ENCODE measurements at places on chromosomes 13 and 19.
A peak's percentile ranks its signal among the peaks of the same experiment; 100 is the strongest.

GRCh38 chr13:76971851-76972829, 19.7 kb upstream of the CLN5 start:
- DNase-seq: no peak

- peak; percentile 72 for DNase-seq
These were observed 2.3 kb downstream of the SLC5A5 start for GRCh38 chr19:17873786-17874757.

DNA sequence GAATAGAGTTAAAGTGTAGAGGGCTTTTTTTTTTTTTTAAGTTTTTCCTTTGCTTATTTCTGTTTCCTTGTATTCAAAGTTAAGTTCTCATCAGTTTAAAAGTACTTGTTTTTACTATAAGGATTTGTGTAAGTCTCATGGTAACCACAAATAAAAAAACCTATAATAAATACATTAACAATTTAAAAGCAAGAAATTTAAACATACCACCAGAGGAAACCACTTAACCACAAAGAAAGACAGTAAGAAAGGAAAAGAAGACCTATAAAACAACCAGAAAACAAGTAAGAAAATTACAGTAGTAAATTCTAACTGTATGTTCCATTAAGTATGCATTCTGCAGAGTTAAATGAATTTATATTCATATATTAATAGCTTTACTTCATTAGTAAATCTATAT, 999.1 kb upstream of the ATXN8OS start:
- DNase-seq: no peak

DNA sequence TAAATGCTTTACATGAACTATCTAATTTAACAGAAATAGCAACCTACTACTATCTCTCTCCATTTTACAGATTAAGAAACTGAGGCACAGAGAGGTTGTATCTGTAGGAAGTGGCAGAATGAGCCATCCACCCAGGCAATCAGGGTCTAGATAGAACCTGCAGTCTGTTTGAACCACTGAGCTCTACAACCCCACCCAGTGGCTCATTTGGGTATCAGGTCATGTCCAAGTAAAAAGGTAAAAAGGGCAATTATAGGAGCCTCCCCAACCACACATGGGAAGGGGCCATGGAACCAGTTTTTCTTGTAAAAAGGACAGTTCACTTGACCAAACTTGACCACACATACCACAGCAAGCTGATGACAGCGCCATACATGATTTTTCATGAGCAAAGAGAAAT, 92.9 kb upstream of the SGCG start:
- DNase-seq: peak; percentile 26

GRCh38 chr19:41709951-41710645, 1.7 kb downstream of the CEACAM5 start:
- DNase-seq: no peak

GRCh38 chr19:55930996-55931515, 1.1 kb downstream of the NLRP13 start:
- no peak for DNase-seq

DNA sequence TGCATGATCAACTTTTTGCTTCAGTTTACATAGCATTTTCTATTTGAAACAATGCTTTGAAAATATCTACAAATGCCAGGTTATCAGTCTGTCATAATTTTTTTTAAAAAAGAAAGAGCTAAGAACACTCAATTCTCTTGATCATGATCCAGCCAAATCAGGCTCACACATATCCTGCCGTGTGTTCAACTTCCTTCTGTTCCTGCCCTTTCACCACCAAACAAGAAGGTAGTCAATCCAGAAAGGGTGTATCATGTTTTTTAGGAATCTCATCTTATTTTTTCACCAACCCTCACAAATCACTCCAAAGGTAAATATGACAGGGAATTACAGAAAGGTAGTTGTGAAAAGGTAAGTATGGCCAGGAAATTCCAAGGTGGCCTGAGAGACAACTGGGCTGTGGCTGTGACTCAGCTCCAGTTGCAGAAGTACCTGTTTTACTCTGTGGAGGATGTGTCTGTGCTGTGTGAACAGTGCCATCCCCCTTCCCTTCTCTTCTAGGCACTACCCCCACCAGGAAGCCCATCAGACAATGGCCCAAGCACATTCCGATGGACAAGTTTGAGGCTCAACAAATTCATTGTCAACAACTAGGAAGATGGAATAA, 138.8 kb upstream of the GJB6 start:
- DNase-seq: no peak
